ENCODE measurements at places on chromosomes 2 and 18.

DNA sequence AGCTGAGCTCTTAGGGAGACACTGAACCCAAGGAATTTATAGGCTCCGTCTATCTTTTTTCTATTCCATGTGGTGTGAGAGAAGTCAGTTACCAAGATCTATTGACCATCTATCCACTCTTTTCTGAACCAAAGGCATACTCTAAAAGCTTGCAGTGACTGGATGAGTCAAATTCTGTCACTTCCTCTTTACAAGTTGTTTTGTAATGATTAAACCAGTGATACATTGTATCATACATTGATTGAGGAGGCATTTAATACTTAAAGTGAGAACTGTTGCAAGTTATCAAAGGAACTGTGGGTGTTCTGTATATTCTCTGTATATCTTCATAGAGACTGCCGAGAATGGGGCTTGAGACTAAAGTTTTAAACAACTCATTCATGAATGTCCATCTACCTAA is 188.8 kb downstream of the CAMKMT start:
- no peak for DNase-seq

GRCh38 chr2:29774624-29775023 is 146.8 kb downstream of the ALK start:
- DNase-seq = no peak

GRCh38 chr2:199804831-199805230 is 46.2 kb downstream of the FTCDNL1 start:
- DNase-seq = no peak

DNA sequence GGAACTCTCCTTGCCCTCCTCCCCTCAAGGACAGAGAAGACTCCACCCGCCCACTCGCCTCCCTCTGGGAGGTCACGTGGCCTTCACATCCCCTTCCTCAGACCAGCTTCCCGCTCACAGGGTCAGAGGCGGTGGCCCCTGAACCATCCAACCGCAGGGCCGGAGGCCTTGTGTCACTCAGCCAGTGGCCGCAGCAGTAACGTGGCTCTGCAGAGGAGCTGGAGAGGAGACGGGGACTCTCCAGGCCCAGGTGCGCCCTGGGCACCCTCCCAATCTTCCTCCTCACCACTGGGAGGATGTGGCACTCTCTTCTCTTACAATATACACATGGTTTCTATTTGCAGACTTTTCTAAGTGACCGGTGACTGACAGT is 161.7 kb downstream of the TWIST2 start:
- DNase-seq = no peak

DNA sequence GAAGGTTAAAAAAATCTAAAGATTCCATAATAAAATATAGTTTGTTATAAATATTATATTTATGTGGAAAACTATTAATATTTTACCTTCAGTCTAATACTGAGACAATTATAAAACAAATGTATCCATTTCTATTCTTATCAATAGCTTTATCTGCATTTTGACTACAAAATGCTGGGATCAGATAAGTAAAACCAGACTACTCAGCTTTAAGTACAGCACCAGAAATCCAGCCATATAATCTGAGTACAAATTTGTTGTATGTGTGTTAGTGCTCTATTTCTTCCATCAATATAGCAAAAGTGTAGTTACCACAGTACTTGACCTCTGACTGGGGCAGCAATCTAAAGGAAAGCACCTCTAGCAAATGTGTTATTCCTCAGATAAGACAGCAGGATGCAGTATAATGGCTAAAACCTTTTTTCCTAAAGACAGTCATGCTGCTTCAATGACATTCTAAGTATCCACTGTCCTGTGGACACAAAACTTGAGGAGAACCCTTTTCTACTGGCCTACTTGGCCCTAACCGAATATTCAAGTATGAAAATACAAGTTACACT is 68.1 kb downstream of the OLA1 start:
- no peak for DNase-seq

- DNase-seq = no peak
These were observed 47.3 kb downstream of the SOCS6 start for GRCh38 chr18:70335892-70336726.

GRCh38 chr2:106020821-106021661 is 173.1 kb downstream of the UXS1 start:
- no peak for DNase-seq

GRCh38 chr2:97359861-97360584 is 229.7 kb downstream of the ANKRD36B start:
- no peak for DNase-seq

GRCh38 chr18:79922971-79923411 is 28.5 kb downstream of the SLC66A2 start:
- DNase-seq = no peak

DNA sequence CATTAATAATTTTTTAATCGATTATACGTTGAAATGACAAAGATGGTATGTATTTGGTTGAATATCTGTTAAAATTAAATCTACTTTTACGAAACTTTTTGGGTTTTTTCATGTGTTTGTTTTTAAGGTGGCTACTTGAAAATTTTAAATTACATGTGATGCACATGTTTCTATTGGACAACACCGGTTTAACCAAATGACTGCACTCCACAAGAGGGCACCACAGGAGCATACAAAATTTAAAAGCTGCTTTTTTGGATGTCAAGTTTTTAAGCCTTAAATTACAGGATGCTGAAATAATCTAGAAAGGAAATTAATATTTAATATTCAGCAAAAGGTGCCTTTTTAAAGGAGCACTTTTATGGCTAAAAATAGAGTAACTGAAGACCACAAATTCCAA is 98.7 kb downstream of the ACVR1 start:
- DNase-seq = peak; percentile 59

DNA sequence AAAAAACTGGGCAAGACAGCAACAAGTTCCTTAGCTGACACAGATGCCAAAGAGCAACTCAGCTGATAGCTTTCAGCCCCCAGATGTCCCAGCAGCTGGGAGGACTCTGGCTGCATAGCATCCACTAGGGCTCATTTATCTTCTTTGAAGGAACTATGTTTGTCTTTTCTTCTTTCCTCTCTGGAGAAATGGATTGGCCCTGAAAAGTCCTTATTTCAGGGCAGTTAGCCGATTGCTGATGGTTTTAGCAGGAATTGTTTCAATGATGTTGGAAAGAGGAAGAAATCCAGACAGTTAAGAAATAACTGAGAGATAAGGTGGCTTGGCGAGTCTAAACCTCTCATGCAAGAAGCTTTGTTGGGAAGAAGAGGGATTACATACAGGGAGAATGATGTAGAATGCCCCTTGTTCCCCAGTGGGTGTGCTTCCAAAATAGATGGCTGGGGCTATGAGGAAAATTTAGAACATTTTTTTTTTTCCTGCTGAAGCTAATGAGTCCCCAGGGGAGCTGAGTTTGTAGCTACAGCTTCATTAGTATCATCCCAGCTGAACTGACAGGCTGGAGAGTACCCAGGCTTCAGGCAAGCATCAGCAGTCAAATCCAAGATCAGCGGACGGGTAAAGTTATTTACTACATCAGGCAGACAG is 33.6 kb upstream of the SERPINE2 start:
- DNase-seq = peak; percentile 71

GRCh38 chr2:101731221-101732054 is 33.9 kb downstream of the MAP4K4 start:
- no peak for DNase-seq

DNA sequence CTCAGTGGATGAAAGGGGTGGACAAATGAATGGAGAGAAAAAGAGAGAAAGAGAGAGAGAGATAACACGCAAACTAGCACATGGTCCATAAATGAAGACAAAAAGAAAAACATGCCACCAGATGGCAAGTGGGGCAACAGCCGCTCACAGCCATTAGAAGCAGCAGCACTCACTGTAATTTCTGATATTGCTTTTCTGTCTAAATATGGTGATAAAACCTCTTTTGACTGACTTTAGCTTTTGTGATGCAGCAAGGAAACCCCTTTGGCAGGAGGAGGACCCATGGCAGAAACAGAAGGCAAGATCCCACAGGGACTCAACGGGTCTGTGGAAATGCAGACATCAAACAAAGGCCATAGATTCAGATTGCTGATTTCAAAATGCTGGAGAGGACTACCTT is 88.0 kb upstream of the CDH20 start:
- no peak for DNase-seq

- DNase-seq = no peak
These were observed 90.8 kb downstream of the TTN start for GRCh38 chr2:178716394-178716793.

- no peak for DNase-seq
These were observed 326.9 kb upstream of the HNRNPA3 start for GRCh38 chr2:176885661-176886060.

GRCh38 chr18:57754577-57755338 is 48.4 kb downstream of the ATP8B1 start:
- no peak for DNase-seq

DNA sequence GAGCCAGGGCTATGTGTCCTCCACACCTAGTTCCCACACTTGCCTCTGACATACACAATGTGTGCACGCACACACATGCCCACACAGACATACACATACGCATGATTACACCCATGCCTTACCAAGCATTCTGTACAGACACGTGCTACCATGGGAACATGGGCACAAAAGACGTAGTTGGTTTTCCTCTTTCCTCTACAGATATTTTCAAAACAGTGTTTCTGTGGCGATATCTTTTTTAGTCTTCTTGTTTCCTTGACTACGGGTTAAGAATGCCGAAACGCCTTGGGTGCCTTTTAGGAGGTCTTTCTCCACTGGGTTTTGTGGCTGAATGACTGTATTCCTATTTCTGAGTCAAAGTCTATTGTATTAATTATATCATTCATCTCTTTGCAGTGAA is 75.5 kb upstream of the SPTBN1 start:
- peak; percentile 31 for DNase-seq

GRCh38 chr2:9768388-9768787 is 74.9 kb upstream of the TAF1B start:
- no peak for DNase-seq

DNA sequence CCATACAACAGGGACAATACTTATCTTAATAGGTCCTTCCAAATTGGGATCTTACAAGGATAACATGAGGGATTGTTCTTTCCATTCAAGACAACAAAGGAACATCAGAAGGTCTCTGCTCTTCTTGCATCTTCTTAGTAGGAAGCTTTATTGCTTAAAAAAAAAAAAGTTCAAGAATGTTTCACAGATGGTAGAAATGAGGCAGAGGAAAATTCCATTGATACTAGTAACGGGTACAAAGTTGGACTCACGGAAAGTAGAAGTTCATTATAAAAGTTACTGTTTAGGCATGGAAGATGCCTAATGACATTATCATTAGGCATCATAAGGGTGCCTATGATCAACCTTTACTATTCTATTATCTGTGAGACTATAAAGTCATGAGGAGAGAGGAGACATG is 136.2 kb downstream of the LAMA3 start:
- DNase-seq = peak; percentile 16

DNA sequence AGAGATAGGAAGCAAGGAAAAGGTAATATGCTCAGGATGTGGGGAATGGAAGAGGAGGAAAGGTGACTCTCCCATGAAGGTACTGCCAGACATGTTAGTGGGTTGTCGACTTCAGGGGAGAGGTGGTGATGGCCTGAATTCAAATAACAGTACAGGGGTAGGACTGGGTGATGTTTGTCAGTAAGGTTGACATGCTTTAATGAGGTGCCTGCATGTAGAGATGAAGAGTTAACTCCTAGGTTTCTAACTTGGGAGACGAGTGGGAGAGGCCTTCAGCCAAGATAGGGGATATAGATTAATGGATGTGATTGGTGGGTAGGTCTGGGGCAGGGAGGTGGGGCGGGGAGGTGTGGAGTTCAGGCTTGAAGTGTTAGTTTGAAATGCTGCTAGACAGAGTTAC is 2.6 kb downstream of the NAPG start:
- no peak for DNase-seq
